Progenitor cell of endocrine pancreas (in vitro differentiated cells): ENCODE measurements at places on chromosomes 3 and 15.

DNA sequence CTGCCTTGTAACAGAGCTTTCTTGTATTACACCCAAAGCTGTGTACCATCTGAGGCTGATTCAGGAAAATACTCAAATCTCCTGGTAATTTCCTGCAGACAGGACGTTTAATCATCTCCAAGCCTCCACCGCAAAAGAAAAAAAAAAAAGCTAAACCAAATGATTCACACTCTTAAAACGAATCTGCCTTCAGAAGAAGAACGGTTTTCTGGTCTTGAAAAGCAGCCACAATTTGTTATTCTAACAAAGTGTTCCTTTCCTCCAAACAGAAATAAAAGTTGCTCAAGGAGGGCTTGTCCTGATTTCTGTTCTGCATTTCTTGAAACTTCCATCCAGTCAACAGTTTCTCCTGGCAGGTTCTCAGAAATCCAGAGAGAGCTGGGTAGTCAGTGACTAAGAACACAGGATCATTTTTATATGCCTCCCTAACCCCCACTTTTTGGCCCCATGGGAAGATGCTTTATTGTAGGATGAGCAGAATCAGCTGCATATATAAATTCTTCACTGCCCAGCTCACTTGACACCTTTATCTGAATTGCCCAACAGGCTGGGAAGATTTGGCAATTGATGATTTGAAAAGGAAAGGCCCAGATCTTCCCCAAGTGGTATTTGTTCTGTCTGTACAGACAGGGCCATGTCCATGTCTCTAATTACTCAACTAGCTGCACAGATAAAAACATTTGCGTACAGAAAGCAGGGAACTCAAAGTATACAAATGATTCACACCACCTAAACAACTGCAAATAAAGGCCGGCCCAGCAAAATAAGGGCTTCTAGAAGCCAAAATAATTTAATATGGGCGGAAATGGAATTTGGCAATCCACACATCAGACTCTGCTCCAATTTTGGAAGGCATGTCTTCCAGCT is 41.0 kb upstream of the PRICKLE2 start:
- no peak for DNase-seq

- DNase-seq, result no peak
Observed at GRCh38 chr15:44300572-44300971, 12.1 kb downstream of the GOLM2 start.

- DNase-seq, result no peak
Observed at GRCh38 chr3:184377882-184378445, at the start of gene THPO. Gene THPO (minus strand): TSS chr3:184378207. CDS start chr3:184376259, 1,948 bp downstream.

- DNase-seq, result no peak
Observed at GRCh38 chr3:47003056-47003410, 23.6 kb downstream of the NBEAL2 start.

GRCh38 chr3:5806192-5806591 is 618.7 kb downstream of the EDEM1 start:
- no peak for DNase-seq

GRCh38 chr15:60135961-60136360 is 131.8 kb downstream of the FOXB1 start:
- no peak for DNase-seq

GRCh38 chr3:71392251-71392650 is 191.3 kb downstream of the FOXP1 start:
- no peak for DNase-seq

- DNase-seq, result no peak
Observed at GRCh38 chr3:151560738-151561137, 99.9 kb upstream of the IGSF10 start.

DNA sequence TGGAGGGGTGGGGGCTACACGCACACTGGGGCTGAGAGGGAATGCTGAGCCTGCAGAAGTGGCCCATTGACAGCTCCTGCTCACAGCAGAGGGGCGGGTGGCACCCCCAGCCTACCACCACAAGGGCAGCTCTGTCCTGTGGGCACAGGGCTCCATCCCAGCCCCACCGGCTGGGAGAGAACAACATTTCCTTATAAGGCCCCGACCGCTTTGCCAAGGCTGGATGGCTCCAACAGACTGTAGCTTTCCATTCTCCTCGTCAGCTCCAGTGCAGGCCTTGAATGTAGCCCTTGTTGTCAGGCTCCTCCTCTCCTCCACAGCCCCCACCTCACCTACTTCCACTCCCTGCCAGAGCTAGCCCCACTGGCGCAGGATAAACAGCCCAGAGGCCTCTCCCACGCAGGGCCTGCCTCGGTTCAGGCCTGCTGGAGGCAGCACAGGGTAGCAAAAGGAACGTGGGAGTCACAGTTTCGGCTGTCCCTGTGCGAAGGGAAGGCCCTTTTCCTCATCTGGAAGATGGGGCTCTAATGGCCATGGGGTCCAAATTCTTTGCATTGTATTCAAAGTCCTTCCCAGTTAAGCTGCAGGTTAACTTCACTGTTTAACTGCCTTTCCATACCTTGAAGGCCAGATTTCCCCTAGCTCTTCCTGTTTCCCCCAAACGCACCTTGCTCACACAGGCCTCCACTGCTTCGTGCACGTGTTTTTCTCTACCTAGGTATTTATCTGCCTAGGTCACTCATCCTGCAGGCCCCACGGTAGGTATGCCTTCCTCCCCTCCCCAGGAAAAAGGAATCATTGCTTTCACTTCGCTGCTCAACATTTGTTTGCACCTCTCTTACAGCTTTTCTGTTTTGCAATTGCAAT is 101.6 kb upstream of the LPP start:
- DNase-seq, result peak; percentile 22

DNA sequence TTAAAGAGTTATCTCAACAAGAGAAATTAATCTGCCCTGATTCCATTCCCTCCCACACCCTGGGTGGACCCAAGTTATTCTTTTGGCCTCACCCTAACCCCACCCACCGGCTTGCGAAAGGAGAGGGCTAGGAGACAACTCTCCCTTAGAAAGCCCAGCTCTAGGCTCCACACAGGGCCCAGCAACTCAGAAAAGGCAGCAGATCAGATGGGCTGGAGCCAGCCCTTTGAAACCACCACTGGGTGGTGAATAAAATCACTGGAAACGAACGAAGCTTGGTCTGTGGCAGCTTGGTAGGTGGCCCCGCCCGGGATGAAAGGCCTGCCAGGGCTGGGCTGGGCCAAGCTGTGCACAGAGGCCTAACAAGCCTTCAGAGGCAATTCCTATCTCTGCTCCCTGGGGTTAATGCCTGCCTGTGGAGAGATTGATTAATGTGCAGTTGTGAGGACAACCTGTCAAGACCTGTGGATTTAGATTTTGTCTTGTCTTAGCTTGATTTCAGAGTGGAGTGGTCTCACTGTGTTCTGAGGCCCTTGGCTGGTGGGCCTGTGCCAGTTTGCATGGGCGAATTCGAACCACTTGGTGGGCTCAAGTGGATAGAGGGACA is 38.8 kb downstream of the BHLHE40 start:
- DNase-seq, result no peak

DNA sequence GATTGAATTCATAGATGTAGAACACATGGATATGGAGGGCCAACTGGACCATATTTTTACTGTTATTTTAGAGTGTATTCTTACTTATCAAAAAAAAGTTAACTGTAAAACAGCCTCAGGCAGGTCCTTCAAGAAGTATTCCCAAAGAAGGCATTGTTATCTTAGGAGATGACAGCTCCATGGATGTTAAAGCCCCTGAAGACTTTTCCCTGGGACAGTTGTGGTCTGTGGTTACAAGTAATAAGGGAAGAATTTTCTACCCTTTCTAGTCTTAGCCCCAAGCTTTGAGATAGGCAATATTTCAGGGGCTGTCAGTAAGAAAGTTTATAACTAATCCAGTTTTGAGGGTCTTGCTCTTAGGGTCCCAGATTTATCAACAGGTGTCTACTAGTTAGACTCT is 62.5 kb downstream of the LRRC49 start:
- no peak for DNase-seq

DNA sequence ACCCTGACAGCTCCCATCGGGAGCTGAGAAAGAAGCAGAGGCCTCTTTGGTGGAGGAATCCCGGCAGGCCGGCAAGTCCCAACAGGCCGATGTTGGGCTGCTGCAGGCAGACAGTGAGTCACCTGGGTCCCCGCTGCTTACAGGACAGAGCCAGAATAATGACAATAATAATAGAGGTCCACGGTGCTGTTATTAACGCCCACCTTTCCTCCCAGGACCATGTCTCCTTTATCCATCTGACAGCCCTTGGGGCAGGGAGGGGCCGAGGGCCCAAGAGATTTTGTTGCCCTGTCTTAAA is 29.3 kb upstream of the MAGEF1 start:
- no peak for DNase-seq

DNA sequence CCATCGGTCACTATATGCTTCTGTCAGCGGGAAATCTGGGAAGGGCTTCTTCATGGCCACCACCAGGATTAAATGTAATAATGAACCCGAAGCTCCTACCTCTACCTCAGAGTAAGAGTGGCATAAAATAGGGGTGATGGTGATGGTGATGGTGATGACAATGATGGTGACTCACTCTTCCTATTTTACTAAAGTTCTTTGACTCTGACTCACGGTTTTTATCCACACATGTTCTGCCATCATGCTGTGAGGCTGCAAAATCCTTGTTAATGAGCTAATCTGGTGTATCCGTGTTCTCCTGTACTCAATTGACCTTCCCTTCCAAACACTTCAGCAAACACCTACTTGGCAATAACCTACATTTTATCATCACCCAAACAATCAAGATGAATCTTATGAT is 18.3 kb upstream of the FOXP1 start:
- DNase-seq, result no peak

GRCh38 chr3:136270179-136270578 is 20.0 kb downstream of the PCCB start:
- DNase-seq, result no peak

DNA sequence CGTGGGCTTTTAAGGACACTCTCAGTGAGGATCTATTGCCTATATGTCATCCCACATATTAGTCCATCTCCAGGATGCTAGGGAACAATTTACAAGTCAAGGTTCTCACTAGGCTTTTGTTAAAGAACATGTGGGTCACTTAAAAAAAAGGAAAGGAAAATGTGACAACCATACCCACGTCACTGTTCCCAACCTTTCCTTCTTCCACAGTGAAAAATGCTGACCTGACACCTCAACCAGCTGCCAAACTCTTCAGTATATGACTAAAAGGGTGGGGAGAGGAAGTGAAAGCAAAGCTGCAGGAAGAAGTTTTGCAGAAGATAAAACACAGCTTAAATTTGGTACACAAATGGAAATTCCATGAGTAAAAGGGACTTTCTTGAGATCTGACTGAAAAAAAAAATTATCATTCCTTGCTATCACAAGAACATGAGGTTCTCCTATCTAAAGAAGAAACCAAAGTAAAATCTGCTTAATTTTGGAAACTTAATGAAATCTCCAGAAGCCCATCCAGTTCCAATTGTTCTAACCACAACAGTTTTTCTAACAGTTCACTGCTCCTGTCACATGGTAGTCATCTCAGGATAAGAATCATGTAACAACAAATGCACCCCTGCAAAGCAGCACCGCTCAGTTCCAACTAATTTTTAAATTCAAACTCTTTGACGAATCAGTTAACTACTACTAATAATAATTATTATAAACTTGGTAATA is 117.0 kb upstream of the TSPAN3 start:
- DNase-seq, result no peak

GRCh38 chr15:69104050-69104750 is 56.2 kb upstream of the GLCE start:
- no peak for DNase-seq

GRCh38 chr3:194250098-194251002 is 100.8 kb downstream of the CPN2 start:
- no peak for DNase-seq

- no peak for DNase-seq
Observed at GRCh38 chr15:88467935-88468528, 524 bp downstream of the MRPS11 start.

DNA sequence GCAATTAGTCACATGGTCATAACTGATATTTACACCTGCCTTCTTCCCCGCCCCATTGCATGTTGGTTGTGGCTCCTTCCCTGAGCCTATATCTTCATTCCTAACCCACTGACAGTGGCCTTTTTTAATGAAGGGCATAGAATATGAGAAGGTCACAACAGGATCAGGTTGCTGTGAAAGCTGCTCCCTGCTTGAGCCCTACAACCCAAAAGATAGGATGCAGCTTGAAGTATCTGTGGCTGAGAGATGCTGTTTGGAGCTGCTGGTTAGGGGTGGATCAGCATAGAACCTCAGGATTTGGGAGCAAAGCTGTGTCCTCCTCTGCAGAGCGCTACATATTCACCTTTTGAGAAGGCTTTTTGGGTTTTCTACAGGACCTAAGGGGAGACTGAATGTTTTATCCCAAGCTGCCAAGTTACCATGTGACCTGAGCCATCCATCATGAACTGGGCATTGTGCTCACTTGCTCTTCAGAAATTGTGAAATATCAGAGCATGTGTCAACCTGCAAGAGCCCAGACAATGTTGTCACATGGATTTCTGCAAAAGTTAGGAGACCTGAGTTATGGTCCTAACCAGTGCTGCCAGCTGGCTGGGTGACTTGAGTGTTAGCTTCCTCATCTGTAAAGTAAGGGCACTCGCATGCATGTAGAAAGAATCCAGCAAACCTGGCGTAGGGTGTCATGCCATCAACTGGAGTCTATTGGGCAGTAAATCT is 49.8 kb upstream of the ARL8B start:
- no peak for DNase-seq

DNA sequence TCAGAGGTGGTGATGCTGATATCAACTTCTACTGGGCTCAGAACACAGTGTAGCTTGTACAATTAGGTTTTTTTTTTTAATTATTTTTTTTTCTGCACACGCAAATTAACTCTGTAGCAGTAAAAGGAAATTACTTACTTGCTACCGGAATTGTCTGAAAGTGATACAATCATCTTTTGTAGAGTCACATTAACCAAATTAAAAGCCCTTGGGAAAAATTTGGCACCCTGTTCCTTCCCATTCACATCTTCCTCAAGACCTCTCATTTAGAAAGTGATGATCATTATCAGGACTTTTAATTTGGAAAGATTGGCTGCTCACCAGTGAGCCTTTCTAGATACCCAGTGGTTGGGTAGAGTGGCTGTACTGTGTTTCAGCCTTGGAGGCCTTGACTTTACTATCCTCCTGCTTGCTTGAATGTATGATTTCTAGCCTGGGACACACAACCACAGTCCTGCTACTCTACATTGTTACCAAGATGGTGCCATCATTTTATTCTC is 158.3 kb downstream of the ECT2 start:
- DNase-seq, result no peak

GRCh38 chr3:122074621-122075265 is 19.6 kb downstream of the CD86 start:
- no peak for DNase-seq

- DNase-seq, result no peak
Observed at GRCh38 chr3:125011941-125012340, 43.9 kb downstream of the HEG1 start.

- no peak for DNase-seq
Observed at GRCh38 chr15:74391582-74392450, 24.4 kb upstream of the CYP11A1 start.

DNA sequence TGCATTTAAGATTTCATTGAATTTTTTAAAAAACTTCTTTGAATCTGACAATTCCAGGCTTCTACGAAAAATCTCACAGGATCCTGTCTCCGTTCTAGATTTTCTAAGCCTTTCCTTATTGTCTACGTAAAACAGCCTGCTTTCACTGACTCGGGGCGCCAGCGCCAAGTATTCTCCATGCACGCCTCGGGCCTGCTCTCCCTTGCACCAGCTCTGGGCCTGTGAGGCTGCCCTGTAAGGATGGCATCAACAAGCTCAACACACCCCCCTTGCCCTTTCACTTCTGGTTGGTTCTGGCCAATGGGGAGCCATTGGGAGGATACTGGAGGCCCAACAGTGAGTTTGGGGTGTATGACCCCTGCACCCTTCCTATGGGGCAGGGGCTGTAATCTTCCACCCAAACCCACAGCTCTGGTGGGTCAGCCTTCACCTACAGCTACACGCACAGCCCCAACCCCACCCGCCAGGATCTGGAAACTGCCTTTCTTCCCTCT is 47.8 kb downstream of the SLC41A3 start:
- no peak for DNase-seq

GRCh38 chr3:51539291-51539941 is 897 bp downstream of the RAD54L2 start:
- DNase-seq, result no peak
